ENCODE measurements at places on chromosomes 12 and 14.

DNA sequence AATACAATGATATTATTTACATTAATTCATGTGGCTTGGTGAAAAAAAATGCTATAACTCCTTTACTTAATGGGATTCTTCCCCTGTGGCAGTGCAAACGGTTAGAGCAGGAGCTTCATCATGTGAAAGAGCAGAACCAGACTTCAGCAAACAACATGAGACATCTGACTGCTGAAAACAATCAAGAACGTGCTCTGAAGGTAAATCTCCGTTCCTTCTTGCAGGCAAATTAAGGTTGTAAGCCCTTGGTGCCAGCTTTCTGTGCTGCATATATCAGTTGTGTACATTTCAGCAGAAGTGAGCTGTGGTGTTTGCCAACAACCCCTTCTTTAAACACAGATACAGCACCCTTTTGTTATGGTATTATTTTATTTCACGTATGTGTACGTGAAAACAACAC lies 171.7 kb downstream of the MIPOL1 start:
- no peak for DNase-seq

DNA sequence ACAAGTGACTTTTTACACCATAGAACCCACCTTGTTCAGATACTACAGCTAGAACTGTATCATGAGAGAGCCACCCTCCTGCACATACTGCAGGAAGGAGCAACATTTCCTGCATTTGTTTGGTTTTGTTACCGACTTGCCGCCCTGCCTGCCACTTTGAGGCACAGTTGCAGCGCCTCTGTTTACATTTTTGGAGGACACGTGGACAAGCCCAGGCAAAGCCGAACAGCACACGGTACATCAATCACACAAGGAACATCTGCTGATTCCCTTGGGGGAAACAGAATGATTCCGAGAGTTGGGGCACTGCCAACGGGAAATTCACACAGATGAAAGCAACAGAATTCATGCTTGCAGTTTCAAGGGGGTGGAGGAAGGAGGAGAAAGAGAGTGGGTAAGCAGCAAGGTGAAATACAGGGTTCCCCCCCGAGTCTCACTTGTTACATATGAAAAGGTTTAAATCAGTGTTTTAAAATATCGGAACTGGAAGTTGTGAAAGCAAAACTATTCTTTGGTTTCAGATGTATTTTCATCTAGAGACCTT lies 110.7 kb downstream of the BTG1 start:
- no peak for DNase-seq

DNA sequence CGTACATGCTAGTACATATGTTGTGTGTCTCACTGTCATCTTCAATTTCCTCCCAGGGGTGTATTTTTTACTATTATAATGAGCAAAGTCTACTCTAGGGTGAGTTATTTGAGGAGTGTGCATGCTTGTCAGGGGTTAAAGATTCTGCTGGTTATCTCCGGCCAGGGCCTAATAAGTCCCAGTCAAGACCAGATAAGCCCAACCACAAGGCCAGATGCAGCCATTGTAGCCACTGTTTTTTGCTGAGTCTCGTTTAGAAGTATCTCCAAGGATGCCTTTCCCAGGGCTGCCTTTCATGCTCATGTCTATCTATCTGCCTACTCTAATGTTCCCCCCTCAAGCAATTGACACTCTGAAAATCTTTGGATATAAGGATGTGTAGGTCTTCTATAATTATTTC lies 300.5 kb downstream of the IPO8 start:
- DNase-seq: no peak

GRCh38 chr12:127640181-127640886 lies 626.6 kb upstream of the TMEM132C start:
- DNase-seq: no peak

- DNase-seq: no peak
Observed at GRCh38 chr14:58666737-58667136, 29.0 kb downstream of the DACT1 start.

DNA sequence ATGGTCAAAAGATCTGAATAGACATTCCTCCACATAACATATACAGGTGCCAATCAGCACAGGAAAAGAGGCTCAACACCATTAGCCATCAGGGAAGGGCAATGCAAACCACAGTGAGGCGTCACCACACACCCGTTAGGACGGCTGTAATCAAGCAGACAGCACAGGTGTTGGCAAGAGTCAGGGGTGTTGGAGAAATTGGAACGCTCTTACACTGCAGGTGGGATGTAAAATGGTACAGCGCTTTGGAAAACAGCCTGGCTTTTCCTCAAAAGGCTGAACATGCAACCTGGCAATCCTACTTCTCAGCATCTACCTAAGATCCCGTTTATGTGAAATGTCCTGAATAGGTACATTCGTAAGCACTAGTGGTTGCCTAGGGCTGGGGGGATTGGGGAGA lies 21.5 kb upstream of the MMP17 start:
- DNase-seq: no peak

DNA sequence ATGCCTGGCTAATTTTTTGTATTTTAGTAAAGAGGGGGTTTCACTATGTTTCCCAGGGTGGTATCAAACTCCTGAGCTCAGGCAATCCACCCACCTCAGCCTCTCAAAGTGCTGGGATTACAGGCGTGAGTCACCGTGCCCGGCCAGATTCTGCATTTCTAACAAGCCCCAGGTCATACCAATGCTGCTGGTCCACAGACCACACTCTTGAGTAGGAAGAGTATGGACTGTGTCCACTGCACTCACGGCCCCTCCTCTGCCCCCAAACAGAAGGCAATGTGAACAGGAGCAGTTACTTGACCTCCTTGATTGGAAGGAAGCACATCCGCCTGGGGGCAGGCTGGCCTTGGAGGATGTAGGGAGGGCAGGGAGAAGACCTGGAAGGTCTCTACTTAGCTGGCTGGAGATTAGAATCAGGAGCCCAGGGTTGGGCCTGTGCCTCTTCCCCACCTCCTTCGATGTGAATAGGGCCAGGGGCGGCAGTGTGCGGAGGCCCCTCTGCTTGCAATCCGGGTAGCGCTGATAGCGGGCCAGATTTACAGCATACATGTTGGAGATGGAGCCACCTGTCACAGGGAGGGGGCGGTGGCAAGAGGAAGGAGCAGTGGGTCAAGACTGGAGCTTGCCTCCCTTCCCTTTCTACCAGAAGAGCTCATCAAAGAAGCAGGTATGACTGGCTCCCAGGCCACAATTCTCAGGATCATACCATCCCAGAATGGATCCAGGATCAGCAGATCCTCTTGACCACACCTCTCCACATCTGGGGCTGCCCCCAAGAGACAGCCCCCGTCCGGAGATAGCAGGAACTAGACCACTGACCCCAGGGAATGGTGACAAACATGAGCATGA lies 9.4 kb upstream of the ZNF740 start:
- DNase-seq: no peak

GRCh38 chr12:2447861-2448260 lies 346.9 kb upstream of the FKBP4 start:
- no peak for DNase-seq

DNA sequence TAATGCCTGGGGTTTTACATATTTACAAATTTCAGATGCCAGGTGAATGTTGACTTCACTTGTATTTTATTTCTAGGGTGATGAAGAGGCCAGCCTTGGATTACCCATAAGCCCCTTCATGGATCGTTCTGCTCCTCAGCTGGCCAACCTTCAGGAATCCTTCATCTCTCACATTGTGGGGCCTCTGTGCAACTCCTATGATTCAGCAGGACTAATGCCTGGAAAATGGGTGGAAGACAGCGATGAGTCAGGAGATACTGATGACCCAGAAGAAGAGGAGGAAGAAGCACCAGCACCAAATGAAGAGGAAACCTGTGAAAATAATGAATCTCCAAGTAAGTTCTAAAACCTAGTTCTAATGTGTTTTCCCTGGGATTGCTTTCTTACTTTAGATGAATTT lies 41.3 kb upstream of the SLCO1C1 start:
- no peak for DNase-seq

- DNase-seq: no peak
Observed at GRCh38 chr14:95023886-95024285, 133.4 kb downstream of the DICER1 start.

- no peak for DNase-seq
Observed at GRCh38 chr14:40618225-40618898, 988.3 kb upstream of the LRFN5 start.

GRCh38 chr12:85951823-85952222 lies 77.7 kb downstream of the NTS start:
- no peak for DNase-seq

GRCh38 chr14:74049876-74050495 lies 30.8 kb downstream of the BBOF1 start:
- DNase-seq: no peak

DNA sequence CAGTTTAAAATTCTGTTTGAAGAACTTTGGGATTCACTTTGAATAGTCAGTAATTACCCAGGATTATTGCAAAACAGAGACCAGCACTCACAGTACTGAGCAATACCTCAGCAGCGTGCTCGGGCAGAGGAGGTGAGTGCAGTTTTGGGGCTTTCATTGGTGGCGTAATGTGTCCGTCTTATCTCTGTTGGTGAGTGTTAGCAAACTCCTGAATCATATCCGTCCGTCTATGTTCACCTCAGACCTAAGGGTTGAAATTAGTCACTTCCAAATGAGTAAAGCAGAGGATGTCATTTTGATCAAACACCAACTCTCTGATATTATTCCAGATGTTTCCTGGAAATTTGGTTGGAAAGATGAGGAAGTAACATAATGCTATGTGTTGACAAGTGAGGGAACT lies 82.8 kb downstream of the BORCS5 start:
- no peak for DNase-seq

GRCh38 chr12:95848575-95849388 lies 10.0 kb upstream of the SNRPF start:
- DNase-seq: peak; percentile 49

- no peak for DNase-seq
Observed at GRCh38 chr12:120744922-120745493, 19.4 kb downstream of the ACADS start.

DNA sequence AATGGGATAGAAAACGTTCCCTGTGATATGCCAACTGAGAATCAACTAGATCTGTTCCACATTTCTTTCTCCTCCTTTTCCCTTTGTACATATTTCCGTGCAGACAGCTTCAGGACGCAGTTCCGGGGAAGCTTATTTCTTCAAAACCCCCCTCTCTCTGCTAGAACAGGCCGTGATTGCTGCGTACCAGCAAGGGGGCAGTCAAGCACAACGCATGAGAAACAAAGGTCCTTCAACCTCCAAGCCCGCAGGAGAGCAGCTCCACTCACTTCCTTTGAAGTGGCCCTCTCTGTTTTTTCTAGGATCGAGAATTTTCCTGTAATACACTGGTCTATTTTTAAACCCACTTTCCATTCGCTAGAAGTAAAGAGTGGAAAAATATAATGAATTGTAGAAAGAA lies 80.8 kb downstream of the ZNF664 start:
- DNase-seq: peak; percentile 82

GRCh38 chr12:70468741-70469140 lies 102.7 kb downstream of the KCNMB4 start:
- DNase-seq: no peak

- DNase-seq: no peak
Observed at GRCh38 chr14:99855271-99855670, 62.1 kb downstream of the EML1 start.

GRCh38 chr12:46415552-46415951 lies 43.0 kb upstream of the SLC38A2 start:
- no peak for DNase-seq

GRCh38 chr14:105398044-105398725 lies at the start of gene TEX22:
TEX22 (plus strand) TSS chr14:105398538; CDS start chr14:105399341, 803 bp downstream.
- DNase-seq: peak; percentile 84

DNA sequence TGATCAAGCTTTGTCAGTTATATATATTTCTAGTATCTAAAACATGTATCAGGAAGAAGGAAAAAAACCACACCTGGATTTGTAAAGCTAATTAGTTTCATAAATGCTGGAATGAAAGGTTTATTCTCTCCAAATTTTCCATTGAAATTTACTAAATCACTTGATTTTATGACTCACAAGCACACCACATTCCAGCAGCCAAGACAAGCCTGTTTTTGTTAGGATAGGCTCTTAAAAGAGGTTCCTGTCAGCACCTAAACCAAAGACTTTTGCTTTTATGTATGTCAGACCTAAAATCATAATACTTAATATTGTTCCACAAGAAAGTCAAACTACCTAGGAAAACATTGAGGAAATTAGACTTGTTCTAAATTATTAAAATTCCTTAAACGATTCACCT lies 85.3 kb upstream of the PAWR start:
- DNase-seq: no peak

DNA sequence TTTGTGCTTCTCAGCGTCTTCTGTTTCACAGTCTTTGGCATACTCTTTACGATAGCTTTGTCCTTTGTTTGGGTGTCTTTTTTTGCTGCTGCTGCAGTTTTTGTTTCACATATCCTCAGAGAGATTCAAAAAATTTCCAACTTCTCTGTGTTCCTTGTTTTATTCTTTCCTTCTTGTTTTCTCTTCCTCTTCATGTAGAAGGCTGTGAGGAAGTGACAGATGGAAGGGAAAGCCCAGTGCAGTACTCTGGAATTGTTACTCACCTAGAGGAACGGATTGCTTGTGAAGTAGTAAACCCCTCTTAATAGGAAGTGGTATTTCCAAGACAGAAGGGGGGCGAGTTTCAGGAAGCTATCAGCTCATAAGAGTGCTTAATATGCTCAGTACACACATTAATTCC lies 1.7 kb downstream of the CREBL2 start:
- no peak for DNase-seq

DNA sequence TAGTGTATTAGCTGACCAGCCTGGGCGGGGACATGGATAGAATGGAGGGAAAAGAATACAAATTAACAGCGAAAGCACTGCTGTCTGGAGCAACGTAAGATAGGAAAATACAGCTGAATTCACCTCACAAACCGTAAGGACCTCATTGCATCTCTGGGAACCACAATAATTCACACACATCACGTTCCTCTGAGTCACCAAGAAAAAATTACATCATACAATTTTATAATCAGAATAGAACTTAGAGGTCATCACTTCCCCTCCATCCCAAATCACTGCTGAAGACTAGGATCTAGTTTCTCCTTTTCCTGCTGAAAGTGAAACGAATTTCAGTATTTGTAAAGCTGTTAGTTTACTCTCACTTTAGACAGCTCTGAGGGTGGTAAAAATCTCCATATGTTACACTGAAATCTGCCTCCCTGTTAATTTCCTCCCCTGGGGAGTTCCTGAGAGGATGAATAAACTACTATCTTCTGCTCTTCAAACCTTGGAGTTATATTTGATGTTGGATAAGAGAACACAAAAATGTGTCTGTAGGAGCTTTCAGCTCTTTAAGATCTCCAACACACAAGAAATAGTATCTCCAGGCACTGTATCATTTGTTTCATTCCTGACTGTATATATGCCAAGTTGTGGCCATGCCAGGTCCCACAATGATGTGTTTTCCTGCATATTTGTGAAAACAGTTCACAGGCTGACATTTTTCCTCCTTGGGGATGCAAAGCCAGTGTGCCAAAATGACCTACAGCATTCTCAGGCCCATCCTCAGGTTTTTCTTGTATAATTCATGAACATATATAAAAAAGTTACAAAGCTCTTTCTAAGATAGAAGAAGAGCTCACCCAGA lies 63.8 kb upstream of the SSTR1 start:
- DNase-seq: no peak
